Memory B cell (primary cell): ENCODE measurements at places on chromosomes 3 and 15.
A peak's percentile ranks its signal among the peaks of the same experiment; 100 is the strongest.

- DNase-seq = no peak
Observed at GRCh38 chr3:172359231-172359630, 89.0 kb downstream of the GHSR start.

DNA sequence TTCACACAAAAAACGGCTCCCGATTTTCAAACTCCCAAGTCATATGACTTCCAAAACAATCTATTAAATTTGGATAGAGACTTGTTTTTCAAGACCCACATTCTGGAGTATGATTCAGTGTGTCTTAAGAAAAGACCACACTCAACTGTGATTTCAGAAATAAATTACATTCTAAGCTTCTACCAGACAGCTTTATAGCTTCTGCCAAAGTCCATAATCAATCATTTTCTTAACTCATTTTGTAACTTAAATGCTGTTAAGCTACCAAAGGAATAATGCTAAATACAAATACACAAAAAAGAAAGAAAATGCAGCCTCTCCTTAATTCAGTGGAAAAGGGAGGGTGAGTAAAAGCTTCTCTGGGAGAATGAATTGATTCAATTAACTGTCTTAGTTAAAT is 192.3 kb upstream of the P2RY1 start:
- no peak for DNase-seq

DNA sequence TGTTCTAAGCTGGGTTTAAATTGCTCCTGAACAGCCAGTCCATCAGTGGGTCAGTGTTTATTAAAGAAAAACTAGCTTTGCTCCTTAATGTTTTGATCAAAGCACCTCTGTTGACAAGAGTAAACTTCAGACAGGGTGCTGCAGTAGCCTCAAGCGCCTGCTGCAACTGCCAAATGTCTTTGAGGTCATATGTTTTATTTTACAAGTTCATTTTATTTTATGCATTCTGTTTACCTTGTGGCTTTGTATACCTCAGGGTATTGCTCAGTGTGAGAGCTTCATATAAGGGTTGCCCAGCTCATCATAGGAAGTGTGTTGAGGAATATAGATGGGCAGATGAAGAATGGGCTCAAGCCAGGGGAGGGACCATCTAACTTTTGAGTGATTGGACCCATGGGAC is 8.5 kb downstream of the MYZAP start:
- DNase-seq = no peak

DNA sequence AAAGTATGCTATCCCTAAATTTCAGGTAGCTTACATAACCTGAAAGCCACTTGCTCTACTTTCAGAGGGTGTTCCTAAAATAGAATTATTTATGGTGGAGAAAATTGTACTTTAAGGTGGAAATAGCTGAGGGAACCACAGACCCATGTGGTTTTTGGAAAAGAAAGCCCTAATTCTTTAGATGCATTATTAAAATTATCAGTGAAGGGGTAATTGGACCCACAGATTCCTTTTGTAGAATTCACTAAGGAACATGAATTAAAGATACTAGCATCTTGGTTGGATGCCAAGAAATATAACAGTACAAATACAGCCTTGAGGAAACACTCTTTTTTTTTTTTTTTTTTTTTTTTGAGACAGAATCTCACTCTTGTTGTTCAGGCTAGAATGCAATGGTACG is 37.8 kb downstream of the DPPA2 start:
- no peak for DNase-seq

DNA sequence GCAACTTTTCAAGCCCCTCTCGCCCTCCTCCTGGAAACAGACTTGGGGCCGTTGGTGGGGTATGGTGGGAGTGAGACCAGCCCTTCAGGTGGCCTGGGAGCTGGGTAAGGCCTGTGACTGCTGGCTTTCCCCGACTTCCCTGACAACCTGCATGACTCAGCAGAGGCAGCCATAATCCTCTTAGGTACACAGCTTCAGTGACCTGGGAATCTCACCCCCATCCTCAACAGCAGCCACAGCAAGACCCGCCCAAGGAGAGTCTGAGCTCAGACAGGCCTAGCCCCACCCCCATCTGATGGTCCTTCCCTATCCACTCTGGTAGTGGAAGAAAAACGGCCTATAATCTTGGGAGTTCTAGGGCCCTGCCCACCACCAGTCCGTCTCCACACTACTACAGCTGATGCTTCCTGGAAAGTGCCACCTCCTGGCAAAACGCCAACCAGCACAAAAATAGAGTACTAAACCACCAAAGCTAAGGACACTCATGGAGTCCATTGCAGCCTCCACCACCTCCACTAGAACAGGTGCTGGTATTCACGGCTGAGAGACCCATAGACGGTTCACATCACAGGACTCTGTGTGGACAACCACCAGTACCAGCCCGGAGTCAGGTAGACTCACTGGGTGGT is 13.1 kb upstream of the SLC27A2 start:
- no peak for DNase-seq

GRCh38 chr3:157115069-157116006 is 44.6 kb downstream of the CCNL1 start:
- no peak for DNase-seq

- DNase-seq = no peak
Observed at GRCh38 chr3:111739311-111739911, 119.7 kb upstream of the PHLDB2 start.

DNA sequence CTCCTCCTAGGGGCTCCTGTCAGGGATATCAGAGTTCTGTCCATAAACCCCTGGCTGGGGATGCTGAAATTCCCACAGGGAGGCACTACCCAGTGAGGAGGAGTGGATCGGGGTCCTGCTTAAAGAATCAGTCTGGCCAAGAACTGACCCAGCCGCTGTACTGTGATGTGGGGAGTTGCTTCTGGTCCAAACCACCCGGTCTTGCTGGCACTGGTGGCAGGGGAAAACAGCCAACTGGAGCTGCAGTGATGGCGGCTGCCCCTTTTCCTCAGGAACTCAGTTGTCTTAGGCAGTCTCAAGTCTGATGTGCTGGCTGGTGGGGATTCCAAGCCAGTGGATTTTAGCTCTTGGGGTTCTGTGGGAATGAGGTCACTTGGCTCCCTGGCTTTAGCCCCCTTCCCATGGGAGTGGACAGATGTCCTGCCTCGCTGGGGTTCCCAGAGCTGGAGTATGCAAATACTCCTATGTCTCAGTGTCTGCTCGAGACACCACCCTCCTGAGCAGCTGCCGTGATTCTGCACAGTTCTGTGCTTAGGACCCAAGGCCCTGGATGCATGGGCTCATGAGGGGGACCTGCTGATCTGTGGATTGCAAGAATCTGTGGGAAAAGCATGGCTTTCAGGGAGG is 97.1 kb downstream of the SLC25A26 start:
- no peak for DNase-seq

DNA sequence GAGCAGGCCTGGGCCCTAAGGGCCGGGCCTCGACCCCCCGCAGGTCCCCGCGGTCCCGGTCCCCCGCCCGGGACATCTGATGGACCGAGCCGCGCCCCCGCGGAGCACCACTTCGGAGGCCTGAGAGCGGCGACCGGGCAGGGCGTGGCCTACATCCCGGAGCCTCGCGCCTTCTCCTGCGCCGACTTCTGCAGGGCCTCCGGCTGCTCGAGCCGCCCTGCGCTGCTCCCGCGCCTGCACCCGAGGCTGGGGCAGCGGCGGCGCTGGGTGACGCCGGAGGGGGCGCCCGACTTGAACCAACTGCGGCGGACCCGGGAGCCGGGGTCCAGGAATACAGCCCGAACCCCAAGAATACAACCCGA is 14.9 kb upstream of the GP9 start:
- DNase-seq = no peak

DNA sequence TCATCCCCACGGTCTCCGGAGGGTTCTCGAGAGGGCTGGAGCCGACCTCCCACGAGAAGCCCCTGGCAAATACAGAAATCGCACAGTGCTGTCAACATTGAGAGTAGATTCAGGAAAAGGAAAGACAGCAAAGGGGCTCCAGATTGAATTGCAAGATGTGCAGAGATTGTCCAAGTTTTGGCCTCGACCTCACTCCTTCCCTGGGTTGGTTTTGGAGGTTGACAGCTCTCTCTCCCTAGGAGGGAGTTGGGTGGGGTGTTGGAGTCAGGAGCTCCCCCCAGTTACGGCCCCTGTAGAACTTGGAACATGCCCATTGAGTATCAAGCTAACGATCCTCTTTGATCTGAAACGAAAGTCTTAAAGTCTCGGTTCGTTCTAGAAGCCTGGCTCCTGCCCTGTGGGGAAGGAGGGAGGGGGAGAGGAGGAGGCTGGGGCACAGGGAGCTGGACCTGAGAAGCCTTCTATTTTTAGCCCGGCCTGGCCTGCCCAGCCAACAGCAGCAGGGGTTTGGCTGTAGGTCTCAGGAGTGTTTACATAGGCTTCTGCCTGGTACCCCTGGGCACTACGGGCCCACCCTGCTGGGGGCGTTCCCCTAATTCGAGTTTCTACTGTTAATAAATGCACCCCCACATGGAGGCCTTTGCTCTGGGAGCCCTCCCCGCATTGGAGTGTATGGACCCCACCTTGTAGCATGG is 672 bp upstream of the KY start:
- DNase-seq = no peak

- DNase-seq = no peak
Observed at GRCh38 chr3:99966662-99967416, 147.5 kb downstream of the FILIP1L start.

GRCh38 chr3:187773233-187774184 is 28.2 kb upstream of the BCL6 start:
- DNase-seq = peak; percentile 55
